ENCODE measurements at places on chromosomes 7 and 10.

DNA sequence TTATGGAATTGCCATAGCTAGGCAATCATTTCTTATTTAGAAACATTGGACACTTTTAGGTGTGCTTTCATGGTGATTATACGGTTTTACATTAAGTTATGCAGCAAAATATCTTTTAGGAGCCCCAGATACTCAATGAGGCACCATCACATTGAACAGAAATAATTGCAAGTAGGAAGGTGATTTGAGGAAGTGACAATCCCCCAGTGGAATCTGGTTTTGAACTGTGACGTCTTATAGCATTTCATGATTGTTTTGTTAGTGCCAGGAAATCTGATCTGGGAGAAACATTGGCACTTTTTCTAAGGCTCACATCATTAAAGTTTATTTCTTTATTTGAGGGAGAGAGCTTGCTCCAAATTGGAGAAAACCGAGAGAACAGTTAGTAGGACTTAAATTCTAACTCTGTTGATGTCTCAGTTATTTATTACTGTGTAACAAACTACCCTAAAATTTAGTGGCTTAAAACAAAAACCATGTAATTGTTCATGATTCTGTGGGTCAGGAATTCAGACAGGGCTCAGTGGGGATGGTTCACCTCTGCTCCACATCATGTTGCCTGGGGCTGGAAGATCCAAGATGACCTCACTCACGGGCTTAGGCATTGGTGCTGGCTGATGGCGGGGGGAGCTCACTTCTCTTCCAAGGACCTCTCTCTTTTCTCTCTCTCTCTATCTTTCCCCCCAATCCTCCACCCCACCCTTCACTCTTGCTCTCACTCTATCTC is 78.2 kb upstream of the STEAP1B start:
- no peak for DNase-seq

GRCh38 chr10:94443047-94443446 is 40.7 kb downstream of the TBC1D12 start:
- no peak for DNase-seq

DNA sequence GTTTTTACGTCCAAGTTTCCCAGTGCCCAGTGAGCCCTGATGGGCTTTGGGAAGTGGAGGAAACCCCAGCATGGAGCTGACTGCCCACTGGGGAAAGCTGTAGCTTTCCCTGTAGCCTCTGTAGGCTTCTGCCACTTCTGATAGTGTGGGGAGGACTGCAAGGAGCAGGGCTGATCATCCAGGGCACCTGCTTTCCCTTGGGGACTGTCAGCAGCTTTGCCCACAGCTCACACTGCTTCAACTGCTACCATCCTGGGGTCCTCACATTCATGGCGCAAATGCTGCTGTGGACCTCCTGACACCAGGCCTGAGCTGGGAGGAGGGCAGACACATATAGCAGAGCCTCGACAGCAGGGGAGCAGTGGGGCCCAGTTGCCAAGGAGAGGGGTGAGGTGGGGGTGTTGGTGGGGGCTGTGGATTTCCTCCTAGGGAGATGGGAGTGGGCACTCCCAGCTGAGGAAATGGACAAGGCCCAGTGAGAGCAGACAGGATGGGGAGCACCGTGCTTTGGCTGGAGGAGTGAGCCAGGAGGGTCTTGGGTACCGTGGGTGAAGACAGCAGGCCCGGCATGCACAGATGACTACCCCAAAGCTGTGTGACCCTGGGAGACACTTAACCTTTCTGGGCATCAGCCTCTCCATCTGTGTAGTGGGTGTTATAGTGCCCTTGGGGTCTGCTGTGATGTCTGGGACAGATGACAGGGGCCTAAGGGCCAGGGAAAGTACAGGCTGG is 16.2 kb downstream of the RAMP3 start:
- DNase-seq: no peak

GRCh38 chr10:6621536-6621935 is 41.5 kb upstream of the PRKCQ start:
- no peak for DNase-seq

DNA sequence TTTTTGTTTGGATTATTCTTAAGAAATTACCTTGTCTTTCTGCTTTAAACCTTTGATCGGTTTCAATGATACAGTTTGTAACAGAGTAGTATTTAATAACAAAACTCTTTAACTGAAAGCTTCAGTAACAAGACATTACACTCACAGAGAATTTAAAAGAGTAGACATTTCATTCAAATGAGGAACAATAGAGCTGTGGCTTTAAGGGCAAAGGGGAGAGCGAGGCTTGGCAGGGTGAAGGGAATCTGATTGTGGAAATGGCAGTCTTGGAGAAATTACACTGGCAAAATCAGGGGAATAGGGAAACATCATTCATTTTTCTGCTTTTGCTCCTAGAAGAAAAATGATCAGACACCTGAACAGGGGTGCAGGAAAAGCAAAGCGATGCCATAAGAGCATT is 5.1 kb upstream of the HIPK2 start:
- no peak for DNase-seq

DNA sequence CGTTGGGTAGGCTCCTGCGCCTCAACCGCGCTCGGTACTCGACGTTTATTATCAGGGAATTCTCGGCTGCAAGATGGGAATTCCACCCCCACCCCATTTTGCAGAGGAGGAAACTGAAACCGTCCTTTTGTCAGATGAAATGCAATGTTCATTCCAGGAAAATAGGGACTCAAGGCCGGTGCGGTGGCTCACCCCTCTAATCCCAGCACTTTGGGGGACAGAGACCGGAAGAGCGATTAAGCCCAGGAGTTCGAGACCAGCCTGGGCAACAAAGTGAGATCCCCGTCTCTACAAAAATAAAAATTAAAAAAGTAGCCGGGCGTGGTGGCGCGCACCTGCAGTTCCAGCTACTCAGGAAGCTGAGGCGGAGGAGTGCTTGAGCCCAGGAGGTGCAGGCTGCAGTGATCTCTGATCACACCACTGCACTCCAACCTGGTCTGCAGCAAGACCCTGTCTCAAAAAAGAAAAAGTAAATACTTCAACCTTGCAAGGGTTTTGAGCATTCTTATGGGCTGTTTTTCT is 720 bp upstream of the RFC2 start:
- DNase-seq: no peak

DNA sequence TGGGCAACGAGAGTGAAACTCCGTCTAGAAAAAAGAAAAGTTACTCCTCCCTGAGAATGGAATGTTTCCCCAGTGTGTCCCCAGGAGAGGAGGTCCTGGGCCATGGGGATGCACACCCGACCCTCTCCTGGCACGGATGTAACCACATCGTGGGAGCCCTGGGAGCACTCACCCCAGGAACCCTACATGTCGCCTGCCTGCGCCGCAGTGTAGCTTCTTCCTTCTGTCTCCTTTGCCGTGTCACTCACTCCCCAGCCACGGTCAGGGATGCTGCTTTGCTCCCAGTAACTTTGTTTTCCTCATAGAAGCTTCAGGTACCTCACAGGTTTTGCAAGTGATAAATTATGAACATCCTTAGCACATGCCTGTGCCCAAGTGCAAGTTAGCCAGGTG is 82.0 kb downstream of the EZH2 start:
- DNase-seq: no peak

DNA sequence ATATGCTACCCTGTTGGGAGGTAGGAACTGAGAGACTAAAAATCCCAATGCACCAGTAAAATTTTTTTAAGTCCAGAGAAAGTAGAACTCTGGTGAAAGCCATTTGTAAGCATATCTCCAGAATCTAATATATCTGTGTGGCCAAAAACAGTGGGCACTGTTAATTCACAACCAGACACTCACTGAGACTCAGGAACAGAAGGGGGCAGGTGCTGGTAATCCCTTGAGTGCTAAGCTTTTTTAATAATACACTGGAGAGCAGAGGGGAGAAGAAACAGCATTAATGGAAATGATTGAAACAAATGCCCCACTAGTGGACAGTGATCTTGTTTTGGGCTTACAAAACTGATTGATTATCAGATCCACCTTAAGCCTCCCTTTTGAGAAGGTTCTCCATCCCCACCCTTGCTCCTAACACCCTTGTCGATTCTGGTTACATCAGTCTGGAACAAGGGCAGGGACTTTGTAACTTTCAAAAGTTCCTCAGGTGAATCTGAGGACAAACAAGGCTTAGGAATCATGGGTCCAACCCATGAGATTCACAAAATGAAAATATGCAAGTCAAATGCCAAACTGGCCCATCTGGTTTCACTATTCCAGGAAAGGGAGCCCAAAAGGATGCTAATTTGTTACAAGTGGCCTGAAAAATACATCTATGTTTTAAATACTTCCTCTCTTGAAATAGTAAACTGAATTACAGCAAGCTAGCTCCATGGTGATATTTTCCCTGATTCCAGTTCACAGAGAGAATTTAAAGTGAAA is 29.7 kb downstream of the PLXNA4 start:
- no peak for DNase-seq

GRCh38 chr7:3215624-3216585 is 85.1 kb upstream of the SDK1 start:
- DNase-seq: no peak

DNA sequence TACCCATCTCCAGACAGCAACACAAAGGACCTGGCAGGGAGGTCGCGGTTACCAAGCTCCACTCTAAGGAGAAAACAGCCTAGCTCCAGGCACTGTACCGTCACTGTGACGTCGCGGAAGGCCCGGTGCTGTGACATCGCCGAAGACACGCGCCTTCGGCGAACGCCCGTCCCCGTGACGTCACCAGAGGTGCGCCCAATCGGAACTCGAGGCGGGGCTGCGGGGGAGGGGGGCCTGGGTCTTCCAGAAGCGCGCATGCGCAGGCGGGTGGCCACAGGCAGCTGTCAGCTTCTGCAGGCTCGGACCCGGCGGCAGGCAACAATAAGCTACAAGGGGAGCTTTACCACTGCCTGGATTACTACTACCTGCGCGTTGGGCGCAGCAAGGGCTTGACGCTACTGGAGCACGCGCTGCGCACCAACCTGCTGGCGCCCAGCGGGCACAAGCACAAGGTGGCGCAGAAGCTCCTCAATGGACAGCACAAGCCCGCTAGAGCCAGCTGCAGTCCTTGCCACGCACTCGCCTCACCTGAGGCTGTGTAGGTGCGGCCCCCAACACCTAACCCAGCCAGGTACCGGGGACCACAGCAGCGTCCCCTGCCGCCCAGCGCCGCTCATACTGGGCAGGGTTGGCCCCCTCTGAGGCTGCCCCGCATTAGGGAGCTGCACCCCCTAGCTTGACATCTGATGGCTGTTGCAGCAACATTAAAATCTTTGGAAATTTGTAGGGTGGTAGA is 208.4 kb downstream of the TPST1 start:
- DNase-seq: no peak

DNA sequence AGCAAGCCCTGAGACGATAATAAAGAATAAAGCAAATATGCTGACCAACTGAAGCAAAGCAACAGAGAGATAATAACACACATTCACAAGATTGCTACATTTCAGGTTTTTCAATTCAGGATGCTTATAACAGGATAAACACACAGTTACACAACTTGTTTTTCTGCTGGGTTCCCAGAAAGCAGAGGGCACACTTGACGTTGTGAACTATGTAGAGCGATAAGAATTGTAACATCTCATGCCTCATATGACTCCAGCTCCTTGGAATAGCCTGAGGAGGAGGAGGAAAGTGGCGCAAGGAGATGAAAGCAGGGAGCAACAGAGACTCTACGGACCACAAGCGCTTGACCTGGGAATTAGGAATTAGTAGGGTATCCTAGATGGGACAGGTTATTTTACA is 201.7 kb downstream of the SKAP2 start:
- DNase-seq: no peak

- no peak for DNase-seq
Observed at GRCh38 chr10:46229144-46229563, 57.6 kb upstream of the ANTXRL start.

DNA sequence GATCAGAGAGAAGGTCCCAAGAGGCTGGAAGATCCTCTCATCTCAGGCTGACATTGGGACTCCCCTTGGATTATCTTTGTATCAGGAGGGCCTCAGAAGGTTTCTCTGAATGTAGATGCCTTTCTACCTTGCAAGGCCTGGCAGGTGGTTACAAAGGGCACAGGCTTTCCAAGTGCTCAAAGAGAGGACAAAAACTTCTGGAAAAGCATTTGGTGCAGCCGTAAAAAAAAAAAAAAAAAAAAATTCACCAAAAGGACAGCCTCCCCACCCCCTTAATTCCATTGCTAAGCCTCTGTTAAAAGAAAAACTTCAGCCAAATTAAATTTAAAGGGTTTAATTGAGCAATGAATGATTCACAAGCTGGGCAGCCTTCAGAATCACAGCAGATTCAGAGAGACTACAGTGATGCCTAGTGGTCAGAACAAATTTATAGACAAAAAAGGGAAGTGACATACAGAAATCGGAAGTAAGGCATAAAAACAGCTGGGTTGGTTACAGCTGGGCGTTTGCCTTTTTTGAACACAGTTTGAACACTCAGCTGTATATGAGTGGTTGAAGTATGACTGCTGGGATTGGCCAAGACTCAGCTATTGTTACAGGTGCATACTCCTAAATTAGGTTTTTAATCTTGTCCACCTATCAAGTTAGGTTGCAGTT is 42.5 kb upstream of the LRGUK start:
- no peak for DNase-seq

DNA sequence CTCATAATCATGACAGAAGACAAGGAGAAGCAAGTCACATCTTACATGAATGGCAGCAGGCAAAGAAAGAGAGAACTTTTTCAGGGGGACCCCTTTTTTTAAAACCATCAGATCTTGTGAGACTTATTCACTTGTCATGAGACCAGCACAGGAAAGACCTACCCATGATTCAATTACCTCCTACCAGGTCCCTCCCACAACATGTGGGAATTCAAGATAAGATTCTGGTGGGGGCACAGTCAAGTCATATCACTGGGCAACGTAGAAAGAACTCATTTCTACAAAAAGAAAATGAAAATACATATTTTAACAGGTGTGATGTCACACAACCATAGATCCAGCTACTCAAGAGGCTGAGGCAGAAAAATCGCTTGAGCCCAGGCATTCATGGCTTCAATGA is 304.1 kb downstream of the IPMK start:
- DNase-seq: no peak

DNA sequence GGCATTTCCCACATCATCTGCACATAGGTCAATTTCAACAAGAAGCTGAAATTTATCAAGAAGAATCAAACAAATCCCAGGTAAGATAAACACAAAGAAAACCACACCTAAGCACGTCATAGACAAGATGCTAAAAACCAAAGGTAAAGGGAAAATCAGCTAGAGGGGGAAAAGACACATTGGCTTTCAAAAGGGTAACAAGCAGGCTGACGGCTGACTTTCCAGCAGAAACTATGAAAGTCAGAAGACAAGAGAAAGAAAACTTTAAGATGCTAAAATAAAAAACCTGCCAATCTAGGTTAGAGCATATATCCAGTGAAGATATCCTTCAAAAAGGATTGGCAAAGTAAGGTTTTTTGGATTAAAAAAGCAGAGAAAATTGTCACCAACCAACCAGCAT is 59.9 kb upstream of the RHEB start:
- DNase-seq: no peak

DNA sequence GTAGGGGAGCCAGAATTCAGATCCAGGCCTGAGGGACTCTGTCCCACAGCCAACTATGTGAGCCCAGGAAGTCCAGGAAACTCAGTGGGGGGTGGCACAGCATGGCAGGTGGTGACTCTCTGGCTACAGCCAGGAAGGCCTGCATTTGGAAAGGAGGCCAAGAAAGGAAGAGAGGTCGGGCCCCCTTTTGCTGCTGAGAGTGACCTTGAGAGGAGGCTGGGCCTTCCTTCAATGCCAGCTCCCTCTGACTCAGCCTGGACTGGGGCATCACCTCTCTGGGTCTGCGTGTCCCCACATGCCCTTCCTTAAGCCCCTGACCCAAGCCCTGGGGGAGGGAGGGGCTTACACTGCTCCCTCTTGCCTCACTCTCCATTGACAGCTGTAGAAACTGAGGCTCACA is 6.4 kb upstream of the MYL10 start:
- no peak for DNase-seq

- no peak for DNase-seq
Observed at GRCh38 chr10:103295374-103296015, 18.6 kb downstream of the INA start.

- DNase-seq: no peak
Observed at GRCh38 chr7:121485467-121486243, 89.5 kb upstream of the FAM3C start.
